ENCODE measurements at places on chromosomes 5 and 9.

DNA sequence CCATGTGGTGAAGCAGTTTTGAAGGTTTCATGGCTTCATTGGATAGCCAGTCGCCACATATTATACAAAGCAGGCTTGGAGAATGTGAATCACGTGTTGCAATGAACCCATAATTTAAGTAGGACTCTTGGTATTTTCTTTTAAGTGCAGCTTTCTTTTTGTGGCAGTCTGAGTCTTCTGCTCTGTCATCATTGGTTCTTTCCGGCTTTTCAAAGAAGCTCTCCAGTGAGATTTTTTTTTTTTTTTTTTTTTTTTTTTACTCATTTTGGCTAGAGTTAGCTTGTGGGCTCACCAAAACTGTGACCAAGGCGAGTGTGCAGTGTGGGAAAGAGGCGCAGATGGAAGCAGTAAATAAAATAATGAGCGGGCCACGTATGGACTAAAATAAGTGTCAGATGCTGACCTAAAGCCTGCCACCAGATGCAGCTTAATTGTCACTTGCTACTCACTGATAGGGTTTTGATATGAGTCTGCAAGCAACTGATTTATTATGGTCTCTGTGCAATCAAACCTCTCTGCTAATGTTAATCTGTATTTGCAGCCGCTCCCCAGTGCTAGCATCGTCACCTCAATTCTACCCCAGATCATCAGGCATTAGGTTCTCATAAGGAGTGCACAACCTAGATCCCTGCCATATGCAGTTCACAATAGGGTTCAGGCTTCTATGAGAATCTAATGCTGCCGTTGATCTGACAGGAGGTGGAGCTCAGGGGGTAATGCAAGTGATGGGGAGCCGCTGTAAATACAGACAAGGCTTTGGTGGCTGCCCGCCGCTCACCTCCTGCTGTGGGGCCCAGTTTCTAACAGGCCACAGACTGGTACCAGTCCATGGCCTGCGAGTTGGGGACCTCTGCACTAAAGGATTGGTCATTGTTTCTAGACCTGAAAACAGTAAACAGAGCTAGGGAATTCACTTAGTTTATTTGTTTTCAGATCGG lies 45.5 kb upstream of the LARP1 start:
- DNase-seq, result no peak

DNA sequence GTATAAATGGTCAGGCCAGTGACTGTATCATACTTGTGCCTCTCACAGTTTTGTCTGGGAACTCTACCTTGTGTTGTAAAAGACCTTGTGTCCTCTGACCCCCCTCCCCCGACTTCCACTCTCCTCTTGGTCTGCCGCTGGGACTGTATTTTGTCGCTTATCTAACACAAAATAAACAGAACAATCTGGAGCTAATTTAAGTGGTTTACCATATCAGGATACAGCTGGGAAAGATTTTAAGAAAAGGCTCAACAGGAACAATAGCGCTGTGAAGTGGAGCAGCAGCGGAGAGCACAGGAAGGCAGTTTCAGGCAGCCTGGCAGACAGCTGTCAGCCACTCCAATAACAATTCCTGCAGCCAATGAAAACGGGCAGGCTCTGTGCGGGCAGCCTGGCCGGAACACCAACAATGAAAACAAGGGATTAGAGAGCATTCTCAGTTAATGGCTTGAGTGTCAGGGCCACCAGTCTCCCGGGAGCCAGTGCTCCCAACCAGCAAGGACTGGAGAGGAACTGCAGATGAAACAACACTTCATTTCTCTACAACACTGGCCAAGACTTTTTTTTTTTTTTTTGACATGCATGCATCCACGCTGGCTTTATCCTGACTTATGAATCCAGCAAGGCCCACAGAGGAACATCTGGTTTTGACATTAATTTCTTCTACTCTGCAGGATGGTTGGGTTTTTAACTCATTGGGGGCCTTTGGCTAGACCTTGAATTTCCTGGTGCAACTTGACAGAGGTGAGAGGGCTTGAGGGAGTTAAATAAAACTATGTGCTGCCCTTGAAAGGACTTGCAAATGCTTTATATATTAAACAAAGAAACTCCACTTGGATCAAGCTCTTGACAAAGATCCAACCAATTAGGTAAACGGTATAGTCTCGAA lies 76.7 kb downstream of the ARSB start:
- no peak for DNase-seq

DNA sequence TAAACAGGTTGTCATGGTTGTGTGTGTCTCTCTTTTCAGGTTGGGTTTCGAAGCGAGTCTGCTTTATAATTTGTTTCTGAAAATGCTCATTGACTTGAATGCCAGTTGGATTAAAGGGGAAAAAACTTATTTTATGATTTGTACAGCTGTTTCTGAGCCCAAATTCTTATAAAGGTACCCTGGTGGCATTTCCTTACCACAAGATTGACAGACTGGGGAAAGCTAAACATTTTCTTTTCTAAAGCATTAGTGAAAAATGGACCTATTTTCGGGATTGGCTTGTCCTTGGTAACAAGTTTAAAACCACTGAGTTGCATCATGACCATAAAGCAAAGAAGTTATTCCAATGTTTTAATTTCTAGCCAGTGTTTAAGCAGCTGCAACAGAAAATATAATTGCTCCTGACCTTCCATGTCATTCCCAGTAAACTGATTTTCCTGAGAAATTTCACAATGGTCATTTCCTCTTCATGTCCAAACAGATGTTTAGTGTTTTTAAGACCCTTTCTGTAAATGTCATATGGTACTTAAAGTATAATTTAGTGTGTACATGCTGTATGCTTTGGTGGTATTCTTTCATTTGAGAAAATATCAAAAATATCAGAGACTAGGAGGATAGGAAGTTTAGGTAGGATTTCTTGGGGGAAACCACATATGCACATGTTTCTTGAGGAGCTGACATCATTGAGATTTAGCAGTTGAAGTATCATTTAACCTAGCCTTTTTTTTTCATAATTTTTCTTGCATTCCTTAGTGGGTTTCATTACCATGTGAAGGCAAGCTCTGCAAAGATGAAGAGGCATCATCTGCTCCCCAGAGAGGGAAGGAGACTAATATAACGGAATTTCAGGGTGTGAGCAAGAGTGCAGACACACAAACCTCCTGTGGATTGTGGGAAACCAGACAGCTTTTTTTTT lies 667.1 kb upstream of the RGMB start:
- no peak for DNase-seq

GRCh38 chr9:126838055-126838811 lies 22.2 kb upstream of the ZBTB34 start:
- no peak for DNase-seq

GRCh38 chr9:128685636-128686489 lies 3.2 kb upstream of the SET start:
- DNase-seq, result no peak

DNA sequence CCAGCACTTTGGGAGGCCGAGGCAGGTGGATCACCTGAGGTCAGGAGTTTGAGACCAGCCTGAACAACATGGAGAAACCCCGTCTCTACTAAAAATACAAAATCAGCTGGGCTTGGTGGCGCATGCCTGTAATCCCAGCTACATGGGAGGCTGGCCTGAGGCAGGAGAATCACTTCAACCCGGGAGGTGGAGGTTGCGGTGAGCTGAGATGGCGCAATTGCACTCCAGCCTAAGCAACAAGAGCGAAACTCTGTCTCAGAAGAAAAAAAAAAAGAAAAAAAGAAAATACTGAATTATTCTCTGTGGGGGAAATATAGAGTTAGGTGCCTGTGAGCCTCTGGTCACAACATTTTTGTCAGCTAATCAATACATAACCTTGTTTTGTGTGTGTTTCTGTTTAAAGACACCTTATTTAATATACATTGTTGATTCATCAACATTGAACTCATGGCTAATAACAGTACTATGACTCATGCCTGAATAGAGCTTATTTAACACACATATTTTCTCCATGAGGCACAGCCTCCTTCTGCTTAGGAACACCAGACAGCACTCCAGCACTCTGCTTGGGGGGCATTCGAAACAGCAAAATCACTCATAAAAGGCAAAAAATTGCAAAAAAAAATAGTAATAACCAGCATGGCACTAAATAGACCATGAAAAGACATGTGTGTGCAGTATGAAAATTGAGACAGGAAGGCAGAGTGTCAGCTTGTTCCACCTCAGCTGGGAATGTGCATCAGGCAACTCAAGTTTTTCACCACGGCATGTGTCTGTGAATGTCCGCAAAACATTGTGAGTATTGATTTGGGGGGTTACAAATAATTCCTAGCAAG lies at the start of gene IL31RA:
Gene IL31RA (plus strand): TSS at position 519 of the 836 bp plus-strand sequence. CDS start 214 bp downstream, at position 733.
- no peak for DNase-seq

GRCh38 chr9:32716425-32716824 lies 66.9 kb upstream of the TMEM215 start:
- no peak for DNase-seq

DNA sequence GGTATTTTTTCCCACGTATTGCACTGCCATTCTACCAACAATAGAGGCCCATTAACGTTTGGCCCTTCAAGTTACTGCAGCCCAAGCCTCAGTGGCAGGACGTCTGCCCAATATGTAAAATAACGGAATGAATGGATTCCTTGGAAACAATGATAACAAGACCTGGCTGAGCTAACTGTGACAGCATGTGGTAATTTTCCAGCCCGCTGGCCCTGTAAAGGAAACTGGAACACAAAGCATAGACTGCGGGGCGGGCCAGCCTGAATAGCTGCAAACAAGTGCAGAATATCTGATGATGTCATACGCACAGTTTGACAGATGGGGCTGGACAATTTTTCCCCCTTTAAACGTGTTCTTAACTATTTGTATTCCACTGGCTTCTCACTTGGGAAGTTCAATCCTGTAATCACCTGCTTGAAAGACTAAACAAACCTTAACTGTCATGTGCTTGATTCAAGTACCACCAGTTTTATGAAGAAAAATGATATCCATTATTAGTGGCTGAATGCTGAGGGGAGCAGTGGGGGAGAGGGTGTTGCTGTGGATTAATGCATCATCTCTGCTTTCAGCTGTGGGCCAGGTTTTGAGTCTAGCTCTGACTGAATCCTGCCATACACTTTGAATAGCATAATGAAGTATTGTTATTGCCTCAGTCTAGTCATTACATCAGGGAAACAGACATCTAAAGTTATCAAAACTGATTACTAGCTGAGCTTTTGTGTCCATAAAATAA lies 323.9 kb downstream of the TMEM161B start:
- DNase-seq, result no peak

GRCh38 chr5:102531506-102531905 lies 32.7 kb upstream of the SLCO6A1 start:
- DNase-seq, result no peak

DNA sequence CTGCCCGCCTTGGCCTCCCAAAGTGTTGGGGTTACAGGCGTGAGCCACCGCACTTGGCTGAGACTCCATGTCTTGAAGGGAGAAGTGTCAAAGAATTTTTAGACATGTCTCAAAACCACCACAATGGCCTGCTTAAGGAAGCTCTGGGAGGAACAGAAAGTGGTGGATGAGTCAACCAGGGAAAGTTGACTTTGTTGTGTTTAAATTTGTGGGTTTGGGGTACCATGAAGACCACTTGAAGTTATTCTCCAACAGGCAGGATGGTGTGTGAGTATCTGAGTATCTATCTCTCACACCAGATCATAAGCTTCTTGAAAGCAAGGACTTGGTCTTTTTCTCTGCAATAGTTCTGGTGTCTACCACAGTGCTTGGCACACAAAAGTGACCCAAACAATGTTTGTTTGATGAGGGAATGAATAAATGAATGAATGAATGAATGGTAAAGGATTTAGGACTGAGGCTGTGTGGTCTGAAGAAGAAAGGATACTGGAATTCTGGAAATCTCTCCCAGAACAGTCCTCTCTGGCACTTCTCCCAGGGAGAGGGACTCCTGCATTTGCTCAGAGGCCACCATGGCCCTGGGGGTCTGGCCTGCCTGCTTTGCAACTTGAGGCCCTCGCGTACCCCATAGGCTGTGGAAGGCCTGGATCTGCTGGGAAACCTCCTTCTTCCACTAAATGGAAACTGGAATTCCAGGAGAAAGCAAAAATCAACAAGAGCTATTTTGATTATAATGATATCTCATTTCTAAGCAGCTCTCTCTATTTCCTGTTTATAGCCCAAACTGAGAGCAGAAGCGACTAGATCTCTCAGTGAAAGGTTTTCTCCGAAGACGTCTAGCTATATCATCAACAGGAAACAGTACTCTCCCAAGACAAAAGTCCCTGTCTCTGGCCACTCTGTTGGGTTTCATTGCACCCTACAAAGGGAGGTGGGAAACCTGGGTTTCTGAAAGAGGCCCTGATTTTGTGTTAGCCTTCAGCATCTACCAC lies 187.9 kb downstream of the PALM2AKAP2 start:
- no peak for DNase-seq

GRCh38 chr5:38134810-38135209 lies 123.5 kb upstream of the EGFLAM start:
- DNase-seq, result no peak

- DNase-seq, result no peak
Measured at GRCh38 chr5:158121678-158122077, 262.7 kb upstream of the CLINT1 start.

- DNase-seq, result no peak
Measured at GRCh38 chr9:94721754-94722153, 4.7 kb upstream of the AOPEP start.

DNA sequence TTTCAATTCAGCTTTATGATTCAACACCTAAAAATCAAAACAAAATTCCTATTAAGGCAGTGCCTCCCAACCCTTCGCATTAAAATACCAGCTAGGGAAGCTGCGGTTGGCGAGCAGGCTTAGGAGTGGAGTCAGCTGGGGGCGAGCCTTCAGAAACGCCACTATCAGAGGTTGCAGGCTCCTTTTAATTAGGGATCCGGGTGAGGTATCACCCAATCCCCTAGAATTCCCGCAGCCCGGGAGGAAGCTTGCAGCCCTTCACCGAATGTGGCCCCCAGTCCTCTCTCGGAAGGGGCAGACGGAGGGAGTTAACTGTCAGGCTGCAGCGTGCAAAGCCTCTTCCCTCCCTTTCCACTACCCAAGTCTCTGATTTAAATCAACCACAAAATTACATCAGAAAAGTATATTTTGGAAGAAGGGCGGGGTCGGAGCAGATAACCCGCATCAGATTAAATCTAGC lies 1.7 kb downstream of the STC2 start:
- no peak for DNase-seq
